ENCODE measurements at places on chromosomes 5 and 9.

DNA sequence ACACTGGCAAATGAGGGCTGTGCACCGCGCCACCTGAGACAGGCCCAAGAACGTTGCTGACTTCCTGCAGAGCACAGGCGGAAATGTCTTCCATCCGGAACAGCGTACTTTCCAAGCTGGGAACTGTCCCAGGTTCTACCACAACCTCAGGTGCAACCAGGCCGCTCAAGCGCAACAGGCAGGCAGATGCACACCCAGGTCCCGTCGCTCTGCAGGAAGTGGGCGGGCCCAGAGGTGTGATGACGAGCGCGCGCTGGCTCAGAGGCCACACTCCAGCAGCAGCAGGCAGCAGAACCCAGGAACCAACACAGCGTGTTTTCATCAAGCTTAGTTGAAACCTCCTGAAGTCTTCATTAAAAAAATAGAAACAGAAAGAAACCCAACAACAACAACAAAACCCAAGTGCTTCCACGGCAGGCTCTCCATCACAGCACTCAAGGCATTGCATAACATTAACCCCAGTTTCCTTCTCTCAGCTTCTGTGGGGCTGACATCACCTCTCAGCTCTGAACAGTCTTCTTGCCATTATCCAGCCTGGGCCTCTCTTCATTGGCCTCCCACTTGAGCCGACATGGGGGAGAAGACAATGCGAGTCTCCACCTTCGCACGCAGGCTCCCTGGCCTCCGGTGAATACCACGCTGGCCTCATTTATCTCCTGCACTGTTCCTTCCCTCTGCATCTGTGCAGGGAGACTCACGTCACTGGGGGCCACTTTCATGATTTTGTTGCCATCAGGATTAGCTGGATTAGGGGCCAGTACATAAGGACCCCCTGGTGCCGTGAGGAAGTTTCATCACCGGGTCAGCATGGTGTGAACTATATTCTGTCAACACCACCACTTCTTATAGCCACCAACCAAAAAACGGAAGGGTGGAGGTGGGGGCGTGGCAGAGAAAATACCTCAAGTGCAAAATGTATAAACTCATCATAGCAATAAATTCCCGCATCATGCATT, 22.1 kb downstream of the PTCH1 start:
- peak; percentile 63 for DNase-seq

DNA sequence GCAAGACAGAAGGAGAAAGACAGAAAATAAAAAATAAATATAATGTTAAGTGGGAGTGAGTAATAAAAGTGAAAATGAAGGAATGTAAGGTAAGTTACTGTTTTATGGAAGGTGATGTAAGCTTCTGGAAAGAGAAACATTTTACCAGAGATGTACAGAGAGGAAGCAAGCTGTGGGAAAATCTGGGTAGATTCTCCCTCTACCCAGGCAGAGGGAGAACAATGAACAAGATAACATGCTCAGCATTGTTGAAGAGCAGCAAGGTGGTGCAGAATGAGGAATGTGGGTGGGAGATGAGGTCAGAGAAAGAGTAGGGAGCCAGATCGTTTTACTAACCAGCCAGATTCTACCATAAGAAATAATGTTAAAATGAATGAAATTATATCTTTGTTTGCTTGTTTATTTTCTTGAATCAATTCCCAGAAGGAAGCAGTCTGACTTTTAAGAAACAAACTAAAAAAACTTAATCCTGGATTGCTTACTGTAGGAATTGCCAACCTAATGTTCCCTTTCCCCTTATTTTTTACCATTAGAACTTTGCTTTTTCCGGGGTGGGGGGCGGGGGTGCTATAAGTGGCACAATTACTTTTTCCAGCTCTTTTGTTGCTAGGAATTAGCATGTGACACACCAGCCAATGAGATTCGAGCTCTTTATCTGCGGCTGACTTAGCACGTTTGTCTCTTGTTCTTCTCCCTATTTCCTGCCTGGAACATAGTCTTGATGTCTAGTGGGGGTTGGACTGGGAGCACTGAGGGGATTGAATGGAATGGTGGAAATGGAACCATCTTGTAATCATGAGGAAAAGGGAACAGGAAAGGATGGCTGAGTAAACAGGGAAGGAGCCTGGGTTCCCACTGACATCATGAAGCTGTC, 356.7 kb downstream of the TMEM167A start:
- no peak for DNase-seq

GRCh38 chr5:1743061-1743768, 56.4 kb downstream of the MRPL36 start:
- DNase-seq, result no peak

DNA sequence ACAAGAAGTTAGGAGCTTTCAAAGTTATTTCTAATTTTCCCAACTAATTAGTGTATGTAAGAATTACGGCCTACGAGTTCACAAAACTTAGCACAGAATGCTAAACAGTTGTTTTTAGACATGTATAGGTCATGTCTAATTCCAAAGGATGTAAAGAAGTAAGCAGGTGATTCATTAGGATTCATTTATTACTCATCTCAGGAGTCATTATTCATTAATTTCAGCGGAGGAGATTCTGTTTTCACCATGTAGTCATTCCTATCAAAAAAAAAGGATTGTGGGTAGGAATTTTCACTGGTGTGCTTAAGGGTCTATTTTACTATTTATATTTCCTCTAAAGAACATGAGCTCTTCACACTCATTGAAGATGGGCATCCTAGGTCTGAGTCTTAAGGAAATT, 532.2 kb downstream of the ACTL7B start:
- no peak for DNase-seq

DNA sequence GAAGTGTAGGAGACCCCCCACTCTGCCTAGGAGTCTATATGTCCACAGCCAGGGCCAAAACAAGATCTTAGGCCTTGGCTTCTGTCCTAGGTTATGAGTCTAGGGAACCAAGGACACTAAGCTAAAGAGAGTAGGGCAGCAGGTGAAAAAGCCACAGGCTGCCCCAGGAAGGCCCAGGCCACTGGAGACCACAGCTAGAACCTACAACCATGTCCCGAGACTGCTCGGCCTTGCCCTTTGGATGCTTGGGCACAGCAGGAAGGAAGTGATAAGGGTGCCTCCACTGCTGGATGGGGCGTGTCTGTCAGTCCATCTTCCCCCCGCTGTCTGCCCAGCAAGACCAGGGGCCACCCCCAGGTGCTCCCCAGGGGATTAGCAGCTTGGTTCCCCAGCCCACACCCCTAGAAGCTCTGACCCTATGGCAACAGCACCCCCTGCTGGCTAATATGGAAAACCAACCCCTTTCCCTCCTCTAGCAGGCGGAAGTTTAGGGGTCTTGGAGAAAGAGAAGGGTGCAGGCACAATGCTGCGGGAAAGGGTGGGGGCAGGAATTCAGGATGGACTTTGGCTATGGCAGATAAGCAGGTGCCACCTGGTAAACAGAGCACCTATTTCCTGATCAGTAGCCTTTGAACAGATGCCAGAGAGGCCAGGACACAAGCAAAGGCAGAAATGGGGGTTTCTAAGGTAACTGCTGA, 10.5 kb upstream of the IRF1 start:
- peak; percentile 62 for DNase-seq

DNA sequence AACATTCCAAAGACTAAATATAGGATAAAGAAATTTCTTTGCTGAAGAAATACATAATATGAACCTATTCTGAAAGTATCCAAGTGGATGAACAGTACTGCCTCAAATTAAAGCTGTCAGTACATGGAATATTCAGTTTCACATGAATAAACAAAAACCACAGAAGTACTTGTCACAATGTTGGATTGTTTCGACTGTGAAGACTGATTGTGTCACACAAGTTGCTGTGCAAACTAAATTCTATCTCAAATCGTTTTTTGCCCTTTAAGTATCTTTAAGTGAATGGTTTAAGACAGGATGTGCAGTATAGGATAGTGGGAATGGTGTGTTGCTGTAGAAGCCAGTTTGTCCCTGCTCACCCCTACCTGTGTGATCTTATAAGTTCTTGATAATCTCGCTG, 137.4 kb upstream of the OTULINL start:
- DNase-seq, result no peak

GRCh38 chr9:78746010-78746409, 449.1 kb downstream of the PSAT1 start:
- DNase-seq, result no peak

GRCh38 chr5:176337913-176338312, 23.7 kb downstream of the KIAA1191 start:
- DNase-seq, result no peak

- no peak for DNase-seq
Observed at GRCh38 chr5:1515311-1515920, 8.3 kb downstream of the LPCAT1 start.

DNA sequence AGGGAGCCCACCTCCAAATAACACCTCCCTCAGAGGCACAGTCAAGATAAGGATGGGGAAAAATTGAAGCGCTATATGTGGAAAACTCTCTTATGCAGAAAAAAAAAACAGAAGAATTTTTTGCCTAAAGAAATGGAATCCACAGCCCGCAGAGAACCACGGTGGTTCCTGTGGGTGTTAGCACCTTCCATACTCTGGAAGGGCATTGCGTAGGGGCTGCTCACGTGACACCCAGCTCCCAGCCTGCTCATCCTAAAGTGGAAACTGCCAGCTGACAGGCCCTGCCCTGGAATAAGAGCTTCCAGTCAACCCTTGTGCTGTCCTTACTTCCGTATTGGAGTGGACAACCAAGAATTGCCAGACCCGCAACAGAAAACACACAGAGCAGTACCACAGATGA, 142.5 kb downstream of the FSTL4 start:
- no peak for DNase-seq

- DNase-seq, result peak; percentile 22
Observed at GRCh38 chr5:159965031-159965837, 43.7 kb upstream of the TTC1 start.

DNA sequence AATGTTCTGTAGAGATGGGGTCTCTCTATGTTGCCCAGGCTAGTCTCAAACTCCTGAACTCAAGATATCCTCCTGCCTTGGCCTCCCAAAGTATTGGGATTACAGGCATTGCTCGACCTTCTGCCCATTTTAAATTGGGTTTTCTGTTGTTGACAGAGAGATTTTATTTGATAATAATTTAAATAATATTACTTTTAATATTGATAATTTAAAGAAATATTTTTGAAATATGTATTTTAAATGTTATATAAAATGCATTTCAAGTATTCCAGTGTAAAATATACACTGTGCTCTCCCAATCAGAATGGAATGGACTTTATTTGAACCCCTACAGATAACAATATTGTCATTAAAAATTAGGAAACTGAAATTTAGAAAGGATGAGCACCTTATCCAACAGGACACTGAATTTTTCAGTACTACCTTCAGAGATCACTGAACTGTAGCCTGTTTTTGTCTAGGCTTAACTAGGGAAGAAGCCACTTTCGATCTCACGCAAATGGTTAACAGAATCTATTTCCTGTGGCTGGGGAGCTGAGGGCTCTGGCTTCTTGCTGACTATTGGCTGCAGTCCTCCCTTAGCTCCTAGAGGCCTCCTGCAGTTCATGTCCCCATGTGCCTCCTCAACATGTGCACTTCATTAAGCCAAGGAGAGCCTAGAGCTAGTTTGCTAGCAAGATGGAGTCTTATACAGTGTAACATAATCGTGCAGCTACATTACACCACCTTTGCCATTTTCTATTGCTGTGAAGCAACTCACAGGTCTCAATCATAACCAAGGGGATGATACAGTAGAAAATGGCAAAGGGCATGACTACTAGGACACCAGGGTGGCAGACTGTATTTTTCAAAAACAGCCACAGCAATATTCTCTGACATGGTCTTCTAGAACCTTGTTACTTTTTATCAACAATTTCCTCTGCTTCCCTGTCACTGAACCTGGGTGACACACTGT, 150.0 kb downstream of the CDC42SE2 start:
- no peak for DNase-seq

GRCh38 chr5:1294835-1295649, at the start of gene TERT:
TSS of gene TERT (minus strand) at chr5:1295068. CDS start at chr5:1294989, 79 bp downstream.
- peak; percentile 11 for DNase-seq

GRCh38 chr5:173721601-173722232, 105.3 kb upstream of the BOD1 start:
- DNase-seq, result no peak

DNA sequence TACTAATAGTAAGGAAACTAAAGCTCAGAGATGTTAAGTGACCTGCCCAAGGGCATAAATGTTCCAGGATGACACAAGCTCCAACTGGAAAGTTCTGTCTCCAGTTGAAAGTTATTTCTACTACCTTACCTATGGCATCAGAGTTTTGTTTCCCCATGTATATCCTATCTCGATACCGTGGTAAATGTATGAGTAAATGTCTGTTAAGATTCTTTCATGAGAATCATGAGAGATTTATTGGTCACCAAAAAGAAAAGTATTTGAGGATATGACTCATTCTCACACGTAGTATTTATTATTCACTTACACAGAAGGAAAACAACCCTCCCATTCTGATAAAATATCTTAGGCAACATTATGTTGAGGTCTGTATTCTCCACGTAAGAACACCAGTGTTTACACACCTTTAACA, 11.1 kb upstream of the SHOC1 start:
- no peak for DNase-seq

- DNase-seq, result no peak
Observed at GRCh38 chr5:93184041-93184440, 397.0 kb downstream of the NR2F1-AS1 start.

GRCh38 chr5:67954351-67954750, 261.2 kb upstream of the PIK3R1 start:
- DNase-seq, result no peak
